ENCODE measurements at places on chromosomes 16 and 17.
A peak's percentile ranks its signal among the peaks of the same experiment; 100 is the strongest.

DNA sequence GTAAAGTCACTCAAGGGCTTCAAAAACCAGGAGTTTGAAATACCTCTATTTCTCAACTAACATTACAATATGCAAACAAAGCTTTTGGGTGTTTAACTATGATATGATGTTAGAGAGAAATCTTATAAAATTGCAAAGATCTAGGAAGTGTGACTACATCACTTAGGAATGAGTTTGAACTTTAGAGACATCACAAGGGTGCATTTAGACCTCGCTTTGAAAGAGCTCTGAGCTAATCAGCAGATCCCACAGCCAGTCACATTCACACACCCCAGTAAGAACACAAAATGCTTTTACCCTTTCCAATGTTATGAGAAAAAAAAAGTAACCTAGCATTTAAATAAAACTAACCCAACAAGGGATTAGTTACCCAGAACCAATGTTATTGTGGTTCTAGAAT, 45.2 kb downstream of the HYDIN start:
- DNase-seq, result no peak

DNA sequence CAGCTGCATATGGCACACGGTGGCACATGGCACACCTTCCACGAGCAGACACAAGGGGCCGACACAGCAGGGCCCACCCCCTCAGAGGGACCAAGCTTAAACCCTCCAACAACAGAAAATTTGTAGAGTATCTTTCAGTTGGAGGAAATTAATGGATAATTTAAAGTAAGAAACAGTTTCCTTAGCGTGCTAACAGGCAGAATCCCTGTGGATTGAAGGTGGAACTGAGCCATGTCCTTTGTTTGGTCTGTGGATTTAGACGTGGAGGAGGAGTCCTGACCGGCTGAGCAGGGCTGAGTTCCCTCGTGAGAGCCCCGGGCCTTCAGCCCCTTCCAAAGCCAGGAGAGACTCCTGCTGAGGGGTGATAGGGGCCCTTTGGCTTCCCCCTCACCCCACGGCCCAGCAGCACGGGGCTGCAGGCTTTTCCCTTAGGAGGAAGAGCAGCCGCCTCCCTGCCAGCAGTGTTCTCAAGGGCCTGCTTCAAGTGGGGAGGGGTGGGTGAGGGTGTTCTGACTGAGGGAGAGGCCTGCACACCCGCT, 1.4 kb upstream of the CYB561 start:
- DNase-seq, result no peak

DNA sequence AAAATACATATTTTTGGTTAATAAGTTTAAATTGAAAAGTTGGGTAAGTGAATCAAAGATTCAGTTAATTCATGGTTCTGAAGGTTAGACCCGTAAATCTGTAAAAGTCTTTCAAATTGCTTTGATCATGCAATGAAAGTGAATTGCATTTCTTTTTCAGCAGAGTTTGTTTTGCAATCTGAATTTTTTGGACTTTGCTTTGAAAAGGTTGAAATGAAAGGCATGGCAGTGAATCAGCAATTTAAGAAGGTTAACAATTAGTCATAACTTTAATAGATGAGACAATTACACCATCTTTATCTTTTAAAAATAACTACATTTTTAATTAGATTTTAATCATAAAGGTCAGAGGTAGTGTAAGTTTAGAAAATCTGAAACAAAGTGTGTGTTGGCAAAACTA, 310.9 kb upstream of the KCNJ16 start:
- DNase-seq, result no peak

GRCh38 chr16:88489163-88489741, 36.2 kb downstream of the ZFPM1 start:
- DNase-seq, result no peak

GRCh38 chr17:68705714-68706076, 104.5 kb upstream of the FAM20A start:
- DNase-seq, result no peak

DNA sequence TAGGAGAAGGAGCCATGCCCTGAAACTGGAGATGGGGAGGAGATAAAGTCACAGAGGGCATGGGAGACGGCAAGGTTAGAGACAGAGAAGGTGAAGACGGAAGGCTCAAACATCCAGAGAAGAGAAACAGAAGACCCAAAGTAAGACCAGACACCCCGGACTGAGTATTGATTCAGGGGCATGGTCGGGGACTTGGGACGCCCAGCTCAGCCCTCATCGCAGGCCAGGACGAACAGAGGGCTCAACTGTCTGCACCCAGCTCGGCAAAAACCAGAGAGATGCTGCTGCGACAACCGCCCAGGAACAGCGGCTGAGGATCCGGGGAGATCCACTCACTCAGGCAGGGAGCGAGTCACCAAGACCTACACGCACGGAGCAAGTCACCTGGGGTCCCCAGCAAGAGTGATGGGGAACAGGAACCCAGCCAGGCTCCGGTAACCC, 999 bp downstream of the XYLT1 start:
- DNase-seq, result peak; percentile 32

DNA sequence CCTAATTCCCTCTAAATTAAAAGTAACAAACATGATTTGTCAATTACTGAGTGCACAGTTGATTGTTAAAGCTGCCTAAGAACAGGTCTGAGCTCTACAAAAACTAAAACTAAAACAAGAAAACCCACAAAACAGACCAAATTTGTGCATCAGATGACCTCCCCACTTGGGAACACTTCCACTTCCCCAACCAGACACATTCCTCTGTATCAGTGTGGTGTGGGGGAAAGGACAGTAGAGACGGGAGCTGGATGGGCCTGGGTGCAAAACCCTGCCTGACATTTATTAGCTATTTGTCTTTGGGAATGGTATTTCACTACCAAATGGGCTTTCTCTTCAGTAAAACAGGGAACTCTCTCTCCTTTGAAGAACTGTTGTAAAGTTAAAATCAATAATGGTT, 29.8 kb downstream of the STAT3 start:
- no peak for DNase-seq

DNA sequence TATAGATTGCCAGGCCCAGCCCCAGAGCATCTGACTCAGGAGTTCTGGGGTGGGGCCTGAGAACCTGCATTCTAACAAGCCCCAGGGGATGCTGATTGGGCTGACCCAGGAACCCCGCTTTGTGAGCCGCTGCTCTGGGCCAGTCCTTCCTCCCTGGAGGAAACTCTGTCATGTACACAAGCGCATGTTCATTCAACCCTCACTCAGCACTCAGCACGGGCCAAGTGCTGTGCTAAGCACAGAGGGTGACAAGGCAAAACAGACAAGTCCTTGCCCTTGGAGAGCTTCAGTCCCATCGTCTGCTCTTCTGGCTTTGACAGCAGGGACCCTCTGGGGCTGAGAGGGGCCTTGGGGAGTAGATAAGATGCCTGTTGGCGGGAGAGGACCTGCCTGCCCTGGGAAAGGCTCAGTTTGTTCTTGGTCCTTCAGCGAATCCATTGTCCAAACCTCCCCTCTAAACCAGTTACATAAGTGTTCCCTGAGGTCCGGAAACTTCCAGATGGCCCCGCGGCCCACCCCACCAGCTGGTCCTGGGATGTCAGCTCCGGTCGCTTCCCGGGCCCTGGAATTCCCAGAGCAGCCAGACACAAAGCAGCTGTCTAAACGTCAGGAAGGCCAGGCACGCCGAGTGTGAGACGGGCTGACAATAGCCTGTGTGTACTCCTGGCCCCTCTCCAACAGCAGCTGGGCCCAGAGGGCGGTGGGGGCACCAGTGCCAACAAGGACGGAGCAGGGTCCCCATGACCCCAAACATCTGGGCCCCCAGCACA, 88.8 kb downstream of the ZDHHC7 start:
- DNase-seq, result no peak

DNA sequence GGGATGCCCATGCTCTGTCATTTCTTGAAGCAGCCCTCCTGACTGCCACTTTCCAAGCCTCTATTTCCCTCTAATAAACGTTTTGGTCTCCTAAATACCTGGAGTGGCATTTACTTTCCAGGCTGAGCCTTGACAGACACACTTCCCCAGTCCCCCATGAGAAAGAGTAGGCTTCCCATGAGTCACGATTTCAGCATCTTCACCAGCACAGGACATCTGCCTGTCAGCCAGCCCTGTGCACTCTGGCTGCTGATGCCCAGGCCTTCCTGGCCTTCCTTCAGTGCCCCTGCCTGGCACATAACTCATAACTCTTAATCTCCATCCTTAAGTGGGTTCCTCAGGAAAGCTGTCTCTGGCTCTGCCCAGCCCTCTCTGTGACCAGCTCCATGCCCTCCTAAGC, 30.8 kb upstream of the GAS7 start:
- no peak for DNase-seq

- DNase-seq, result no peak
Observed at GRCh38 chr17:351449-351738, 1.2 kb downstream of the RPH3AL start.

DNA sequence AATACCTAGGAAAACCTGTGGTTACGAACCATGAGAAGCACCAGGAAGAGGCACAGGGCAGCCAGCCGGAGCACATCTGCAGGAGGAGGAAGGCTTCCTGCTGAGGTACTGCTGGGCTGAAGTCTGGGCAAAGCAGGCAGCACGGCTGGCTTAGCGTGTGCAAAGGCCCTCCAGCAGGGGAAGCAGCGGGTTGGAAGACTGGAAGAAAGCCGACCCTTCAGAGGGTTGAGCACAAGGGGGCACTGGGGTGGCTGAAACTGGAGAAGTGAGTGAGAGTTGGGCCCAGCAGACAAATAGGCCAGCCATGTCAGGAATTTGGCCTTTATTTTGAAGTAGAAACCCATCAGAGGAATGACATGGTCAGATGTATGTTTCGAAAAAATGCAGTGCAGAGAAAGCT, 12.1 kb upstream of the HSD3B7 start:
- DNase-seq, result no peak

DNA sequence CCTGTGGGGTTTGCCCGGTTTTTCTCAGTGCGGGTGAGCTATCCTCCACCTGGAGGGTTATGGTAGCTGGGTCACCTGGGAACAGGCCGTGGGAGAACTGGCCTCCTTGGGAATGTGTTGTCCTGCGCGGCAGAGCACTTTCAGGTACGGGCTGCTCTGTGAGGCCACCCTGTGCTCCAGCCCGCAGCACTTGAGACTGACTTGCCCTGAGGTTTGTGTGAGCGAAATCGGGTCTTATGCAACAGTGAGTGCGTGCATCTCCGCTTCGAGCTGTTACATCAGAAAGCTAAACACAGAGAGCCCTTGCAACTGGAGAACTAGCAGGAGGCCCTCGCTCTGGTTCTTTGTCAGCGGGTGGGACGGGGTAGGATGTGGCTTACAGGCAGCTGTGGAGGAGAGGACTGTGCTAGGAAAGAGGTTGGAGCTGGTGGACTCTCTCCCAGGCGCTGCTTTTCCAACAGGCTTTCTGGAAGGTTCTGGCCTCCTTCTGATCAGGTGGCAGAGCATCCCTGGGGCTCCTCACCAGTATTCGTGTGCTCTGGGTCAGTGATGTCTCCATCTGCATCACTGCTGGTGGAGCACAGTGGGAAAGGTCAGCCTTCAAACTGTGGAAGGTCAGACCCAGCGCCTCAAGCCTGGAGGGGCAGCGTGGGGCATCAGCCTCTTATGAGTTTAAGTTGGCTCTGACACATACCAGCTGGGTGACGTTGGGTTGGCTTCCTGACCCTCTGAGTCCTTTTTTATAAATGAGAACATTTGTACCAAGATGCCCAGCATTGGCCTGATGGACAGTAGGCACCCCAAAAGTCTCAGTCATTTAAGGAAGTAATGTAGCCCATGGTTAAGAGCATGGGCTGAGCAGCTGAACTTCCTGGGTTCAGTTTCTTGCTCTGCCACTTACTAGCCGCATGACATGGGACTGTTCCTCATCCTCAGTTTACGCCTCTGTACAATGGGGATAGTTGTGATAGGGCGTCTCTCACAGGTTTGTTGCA, 76.3 kb downstream of the KSR1 start:
- no peak for DNase-seq

DNA sequence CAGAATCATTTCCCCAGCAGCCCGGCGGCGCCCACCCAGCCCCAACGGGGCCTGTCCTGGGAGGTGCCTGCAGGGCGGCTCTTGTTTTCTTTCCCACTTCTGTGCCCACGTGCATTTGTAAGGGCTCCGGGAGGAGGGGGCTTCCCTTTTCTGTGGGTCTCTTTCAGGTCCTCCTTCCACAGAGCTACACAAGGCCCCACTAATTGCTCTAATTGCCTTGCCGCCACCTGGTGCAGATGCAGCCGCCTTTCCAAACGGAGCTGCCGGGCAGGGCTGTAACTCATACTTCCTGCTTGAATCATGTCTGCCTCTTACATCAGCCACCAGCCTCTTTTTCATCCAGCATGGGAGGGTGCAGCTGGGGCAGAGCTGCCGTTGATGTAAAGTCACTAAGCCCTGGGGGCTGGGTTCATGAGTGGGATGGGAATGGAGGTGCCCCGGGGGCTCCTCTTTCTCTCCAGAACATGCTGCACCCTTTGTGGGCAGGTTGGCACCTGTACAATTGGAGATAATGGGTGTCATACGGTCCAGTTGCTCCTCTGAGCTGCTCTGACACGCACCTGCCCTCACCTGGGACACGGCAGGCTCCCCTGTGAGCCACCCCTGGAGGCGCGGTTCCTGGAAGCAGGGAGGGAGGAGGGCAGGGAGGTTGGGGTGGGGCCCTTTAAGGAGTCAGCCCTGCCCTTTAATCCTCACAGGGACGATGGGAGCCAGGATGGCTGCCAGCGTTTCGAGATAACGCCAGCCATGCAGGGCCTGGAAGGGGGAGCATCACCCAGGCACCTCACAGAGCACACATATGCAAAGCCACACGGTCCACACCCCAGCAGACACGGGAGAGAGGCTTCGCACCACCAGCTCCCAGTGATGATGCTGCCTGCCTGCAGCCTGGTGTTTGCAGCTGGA, 41.1 kb upstream of the KLHDC4 start:
- DNase-seq, result peak; percentile 42

- no peak for DNase-seq
Observed at GRCh38 chr17:38569701-38570512, 35.8 kb downstream of the SRCIN1 start.

GRCh38 chr16:76577003-76577402, 299.8 kb downstream of the CNTNAP4 start:
- no peak for DNase-seq

GRCh38 chr17:78819806-78820792, 20.5 kb downstream of the USP36 start:
- no peak for DNase-seq

GRCh38 chr17:63075969-63076368, 109.9 kb downstream of the TANC2 start:
- no peak for DNase-seq

DNA sequence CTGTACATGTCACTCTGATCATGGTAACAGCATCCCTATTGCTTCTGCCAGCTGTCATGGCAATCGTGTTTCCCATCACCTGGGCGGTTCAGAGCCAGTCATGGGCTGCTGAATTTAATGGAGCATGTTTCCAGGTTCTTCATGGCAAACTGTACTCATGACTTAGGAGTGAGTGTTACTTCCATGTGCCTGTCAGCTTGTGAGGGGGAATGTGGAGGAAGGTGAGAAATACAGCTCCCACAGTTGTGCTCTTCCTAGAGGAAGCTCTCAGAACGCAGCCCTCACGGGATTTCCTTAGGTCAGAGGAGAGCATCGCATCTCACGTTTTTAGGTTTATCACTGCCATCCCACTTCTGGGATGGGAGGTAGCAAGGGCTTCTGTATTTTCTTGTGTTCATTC, 28.0 kb upstream of the ARHGAP23 start:
- no peak for DNase-seq

- peak; percentile 37 for DNase-seq
Observed at GRCh38 chr17:18257982-18258355, 569 bp downstream of the FLII start.

- DNase-seq, result no peak
Observed at GRCh38 chr16:54284931-54285413, 1.6 kb downstream of the IRX3 start.

Measured in stimulated activated CD4-positive, alpha-beta T cell treated with anti-CD3 and anti-CD28 coated beads, Interleukin-4, amount 100 ng/mL, for 4 hours (primary cell).